ENCODE measurements at places on chromosomes 4 and X. TPM values are rescaled to one million over a fixed set of nuclear protein-coding genes. Genes with fewer than 3 reads are reported as not detected.

GRCh38 chr4:41136456-41136855 lies 77.9 kb downstream of the APBB2 start:
- peaks cover 3% of the 10 kb centered on the region for H3K36me3 ChIP-seq
- no peaks in the 10 kb centered on the region for H3K27me3 ChIP-seq
- no peak overlapping the region for H3K4me3 ChIP-seq
- DNase-seq = no peak

The TCEAL2 gene
- 15.1 TPM for total RNA-seq

GRCh38 chrX:142068365-142068764 lies 136.7 kb downstream of the MAGEC2 start:
- no peaks in the 10 kb centered on the region for H3K36me3 ChIP-seq
- no peaks in the 10 kb centered on the region for H3K27me3 ChIP-seq
- DNase-seq = no peak
- H3K4me3 ChIP-seq = no peak overlapping the region
- no peaks in the 10 kb centered on the region for H3K4me1 ChIP-seq
- no peak overlapping the region for H3K27ac ChIP-seq

The UGT8 gene
- 24.0 TPM for total RNA-seq

The XAGE2 gene
- not detected for total RNA-seq

The TCEAL6 gene
- total RNA-seq = not detected

DNA sequence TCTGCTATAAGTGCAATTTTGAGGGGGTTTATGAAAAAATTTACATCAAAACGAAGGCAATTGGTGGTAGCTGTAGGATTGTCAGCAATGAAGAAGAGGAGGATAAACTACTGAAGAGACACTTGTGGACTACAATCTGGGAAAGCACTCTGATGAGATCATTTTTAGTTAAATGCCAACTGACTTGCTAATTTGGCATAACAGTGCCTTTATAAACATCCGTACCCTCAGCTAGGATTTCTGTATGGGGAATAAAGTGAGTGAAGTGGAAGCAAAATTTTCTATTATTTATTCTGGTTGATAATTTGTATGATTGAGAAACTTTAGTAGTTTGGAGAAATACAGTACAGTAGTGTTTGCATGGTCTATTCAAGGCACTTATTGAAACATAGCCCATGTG lies 11.2 kb upstream of the GNRHR start:
- H3K27me3 ChIP-seq = no peaks in the 10 kb centered on the region
- H3K4me1 ChIP-seq = no peaks in the 10 kb centered on the region
- no peak overlapping the region for H3K4me3 ChIP-seq
- H3K36me3 ChIP-seq = no peaks in the 10 kb centered on the region

DNA sequence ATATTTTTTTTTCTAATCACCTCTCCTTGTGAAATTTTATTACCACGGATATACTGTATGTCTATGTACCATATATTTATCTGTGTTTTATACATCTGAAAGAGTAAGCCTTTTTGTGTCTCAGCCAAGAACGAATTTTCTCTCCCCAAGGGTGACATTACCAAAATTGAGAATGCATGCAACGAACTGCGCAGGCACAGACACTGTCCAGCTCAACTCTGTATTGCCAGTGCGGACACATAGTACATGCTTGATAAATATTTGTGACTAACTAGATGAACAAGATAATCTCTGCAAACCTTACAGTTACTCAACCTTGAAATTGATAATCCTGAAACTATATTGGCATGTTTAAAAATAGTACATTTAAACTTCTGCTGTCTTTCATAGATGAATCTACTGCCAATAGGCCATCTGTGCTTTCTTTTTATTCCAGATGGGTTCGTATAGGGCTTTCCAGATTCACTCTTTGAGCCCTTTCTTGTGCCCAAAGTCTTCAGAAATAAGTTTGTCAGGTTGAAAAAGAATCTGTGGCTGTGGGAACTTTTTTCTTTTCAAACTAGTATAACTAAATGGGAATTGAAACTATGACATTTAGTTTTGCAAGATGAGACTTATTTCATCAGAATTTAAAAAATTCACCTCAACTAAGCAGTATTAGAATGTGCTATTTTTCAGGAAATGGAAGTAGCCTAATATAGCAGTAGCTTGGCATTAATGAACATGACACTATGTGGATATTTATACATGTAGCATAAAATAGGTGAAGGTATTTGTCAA lies 38.9 kb downstream of the DTHD1 start:
- H3K36me3 ChIP-seq = 0 out of 2 replicates have a peak, but pooled peaks cover 2% of the 10 kb centered on the region
- no peak overlapping the region for H3K4me3 ChIP-seq
- H3K27ac ChIP-seq = no peak overlapping the region
- no peak for DNase-seq
- H3K4me1 ChIP-seq = no peaks in the 10 kb centered on the region
- no peaks in the 10 kb centered on the region for H3K27me3 ChIP-seq

The CXCL5 gene
- total RNA-seq = 11.4 TPM

- no peak overlapping the region for H3K4me3 ChIP-seq
- no peak overlapping the region for H3K27ac ChIP-seq
- H3K4me1 ChIP-seq = no peaks in the 10 kb centered on the region
- H3K27me3 ChIP-seq = no peaks in the 10 kb centered on the region
These were observed 183.8 kb downstream of the FBXO8 start for GRCh38 chr4:174099712-174100111.

DNA sequence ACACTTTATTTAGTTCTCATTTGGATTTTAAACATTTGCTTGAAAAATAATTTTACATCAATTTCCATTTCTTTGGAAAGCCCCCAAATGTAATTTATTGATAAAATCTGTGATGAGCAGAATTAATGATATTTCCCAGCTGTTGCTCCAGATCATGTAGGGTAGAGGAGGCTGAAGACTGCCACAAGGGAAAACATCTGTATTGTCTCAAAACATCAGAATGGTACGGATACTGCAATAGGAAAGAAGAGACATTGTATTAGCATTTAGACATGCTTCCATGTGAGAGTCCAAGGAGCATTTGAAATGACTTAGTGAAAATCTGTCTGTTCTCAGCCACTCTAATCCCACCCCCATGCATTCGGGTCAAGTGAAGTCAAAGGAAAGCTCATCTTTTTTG lies 14.4 kb downstream of the ADH1A start:
- no peak for DNase-seq
- no peaks in the 10 kb centered on the region for H3K36me3 ChIP-seq
- H3K27ac ChIP-seq = no peak overlapping the region
- H3K4me1 ChIP-seq = no peaks in the 10 kb centered on the region

- no peak overlapping the region for H3K4me3 ChIP-seq
- no peak overlapping the region for H3K27ac ChIP-seq
- H3K36me3 ChIP-seq = no peaks in the 10 kb centered on the region
- no peak for DNase-seq
These were observed 100.2 kb downstream of the TSPAN7 start for GRCh38 chrX:38661561-38661960.

- H3K27ac ChIP-seq = no peak overlapping the region
- H3K36me3 ChIP-seq = no peaks in the 10 kb centered on the region
- no peaks in the 10 kb centered on the region for H3K27me3 ChIP-seq
- no peak overlapping the region for H3K4me3 ChIP-seq
- H3K4me1 ChIP-seq = no peaks in the 10 kb centered on the region
These were observed 3.0 kb upstream of the ATP1B4 start for GRCh38 chrX:120358737-120359456.

DNA sequence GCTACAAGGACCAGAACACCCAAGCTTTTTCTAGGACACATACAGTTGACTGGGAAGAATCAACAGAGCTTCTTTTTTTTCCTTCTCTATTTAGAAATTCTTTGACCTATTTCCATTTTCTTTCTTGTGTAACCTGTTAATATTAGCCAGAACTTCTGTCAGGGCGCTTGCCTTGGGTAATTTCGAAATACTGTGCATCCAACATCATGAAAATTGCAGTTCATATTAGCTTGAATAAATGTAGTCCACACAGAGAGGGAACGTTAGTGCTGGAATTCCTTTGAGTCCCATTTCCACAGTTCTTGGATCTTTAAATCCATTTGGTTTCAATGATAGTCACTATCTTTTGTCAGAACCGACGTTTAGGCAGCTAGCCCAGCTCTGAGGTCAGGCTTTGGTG lies 141.8 kb downstream of the MXRA5 start:
- H3K27me3 ChIP-seq = no peaks in the 10 kb centered on the region
- DNase-seq = no peak
- no peak overlapping the region for H3K27ac ChIP-seq
- no peaks in the 10 kb centered on the region for H3K4me1 ChIP-seq
- H3K4me3 ChIP-seq = no peak overlapping the region
- H3K36me3 ChIP-seq = no peaks in the 10 kb centered on the region

GRCh38 chrX:48864210-48864609 lies 28.8 kb upstream of the PCSK1N start:
- no peak for DNase-seq
- H3K36me3 ChIP-seq = no peaks in the 10 kb centered on the region
- no peak overlapping the region for H3K4me3 ChIP-seq
- no peaks in the 10 kb centered on the region for H3K4me1 ChIP-seq

DNA sequence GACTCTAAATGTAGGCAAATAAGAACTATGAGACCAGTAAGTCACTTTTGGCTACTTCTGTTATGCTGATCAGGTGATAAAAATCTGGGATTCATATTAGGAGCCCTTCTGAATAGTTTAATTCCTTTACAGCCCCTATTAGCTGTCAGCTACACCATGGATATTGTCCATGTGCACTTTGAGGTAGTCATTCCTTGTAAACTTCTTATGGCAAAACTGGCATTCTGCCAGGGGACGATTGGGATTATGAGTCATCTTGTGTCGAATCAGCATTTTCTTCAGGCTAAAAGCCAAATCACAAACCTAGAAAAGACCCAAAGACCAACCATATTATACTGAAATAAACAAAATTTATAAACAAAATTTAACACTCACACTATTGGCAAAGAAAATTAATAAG lies 227.6 kb downstream of the PRDM5 start:
- H3K4me1 ChIP-seq = no peaks in the 10 kb centered on the region
- no peak overlapping the region for H3K4me3 ChIP-seq
- no peaks in the 10 kb centered on the region for H3K27me3 ChIP-seq
- no peaks in the 10 kb centered on the region for H3K36me3 ChIP-seq

DNA sequence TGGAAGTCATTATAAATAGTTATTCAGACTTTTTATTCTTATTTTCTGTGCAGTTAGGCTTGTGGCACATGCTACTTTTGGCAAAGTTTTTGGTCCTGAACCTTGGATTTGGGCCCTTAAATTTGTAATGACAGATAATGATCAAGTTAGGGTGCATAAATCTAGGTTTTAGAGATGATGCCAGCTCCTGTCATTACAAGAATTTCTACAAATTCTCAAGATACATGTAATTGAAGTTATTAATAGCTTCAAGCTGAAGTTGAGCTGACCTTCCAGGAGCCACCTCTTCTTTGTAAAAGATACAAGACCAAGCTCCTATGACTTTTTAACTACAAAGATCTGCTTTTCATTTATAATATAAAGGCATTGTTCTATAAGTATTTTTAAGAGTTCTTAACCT lies 255.6 kb upstream of the UGT8 start:
- H3K27me3 ChIP-seq = no peaks in the 10 kb centered on the region
- no peak overlapping the region for H3K4me3 ChIP-seq
- DNase-seq = no peak
- no peaks in the 10 kb centered on the region for H3K4me1 ChIP-seq
- no peak overlapping the region for H3K27ac ChIP-seq

- no peak overlapping the region for H3K27ac ChIP-seq
- no peaks in the 10 kb centered on the region for H3K36me3 ChIP-seq
- H3K27me3 ChIP-seq = no peaks in the 10 kb centered on the region
- no peak overlapping the region for H3K4me3 ChIP-seq
These were observed 46.9 kb downstream of the STK32B start for GRCh38 chr4:5098176-5098575.

GRCh38 chrX:23784470-23785331 lies 1.7 kb downstream of the SAT1 start:
- no peaks in the 10 kb centered on the region for H3K36me3 ChIP-seq
- H3K27me3 ChIP-seq = no peaks in the 10 kb centered on the region
- no peak for DNase-seq
- H3K4me1 ChIP-seq = no peaks in the 10 kb centered on the region
- H3K4me3 ChIP-seq = no peak overlapping the region

GRCh38 chr4:86934771-86935565 lies at the start of gene AFF1:
AFF1 (plus strand) TSS chr4:86935011; CDS start chr4:86948534, 13,523 bp downstream.
- DNase-seq = peak; percentile 81
- peak within 1 kb of the TSS; percentile 81 for H3K27ac ChIP-seq
- peaks cover 5% of the 10 kb centered on the region for H3K4me1 ChIP-seq
- no peaks in the 10 kb centered on the region for H3K27me3 ChIP-seq

DNA sequence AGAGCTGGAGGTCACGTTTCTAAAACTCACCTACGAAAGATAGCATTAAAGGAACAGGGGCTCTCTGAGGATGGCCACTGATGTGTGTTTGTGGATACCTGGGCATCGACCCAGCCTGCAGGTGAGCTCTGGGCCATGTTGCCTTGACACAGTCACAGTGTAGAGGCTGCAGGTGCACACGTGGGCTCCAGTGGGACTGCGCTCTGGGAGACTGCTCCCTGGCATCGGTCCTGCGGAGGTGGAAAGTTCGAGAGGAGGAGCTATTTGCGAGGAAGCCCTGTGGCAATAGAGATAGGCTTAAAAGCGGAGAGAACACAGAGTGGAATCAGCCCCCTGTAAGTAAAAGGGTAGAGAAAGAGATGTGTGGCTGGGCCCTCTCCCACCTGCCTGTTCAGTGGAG lies 12.3 kb upstream of the TADA2B start:
- H3K27me3 ChIP-seq = no peaks in the 10 kb centered on the region
- DNase-seq = no peak
- H3K27ac ChIP-seq = no peak overlapping the region

DNA sequence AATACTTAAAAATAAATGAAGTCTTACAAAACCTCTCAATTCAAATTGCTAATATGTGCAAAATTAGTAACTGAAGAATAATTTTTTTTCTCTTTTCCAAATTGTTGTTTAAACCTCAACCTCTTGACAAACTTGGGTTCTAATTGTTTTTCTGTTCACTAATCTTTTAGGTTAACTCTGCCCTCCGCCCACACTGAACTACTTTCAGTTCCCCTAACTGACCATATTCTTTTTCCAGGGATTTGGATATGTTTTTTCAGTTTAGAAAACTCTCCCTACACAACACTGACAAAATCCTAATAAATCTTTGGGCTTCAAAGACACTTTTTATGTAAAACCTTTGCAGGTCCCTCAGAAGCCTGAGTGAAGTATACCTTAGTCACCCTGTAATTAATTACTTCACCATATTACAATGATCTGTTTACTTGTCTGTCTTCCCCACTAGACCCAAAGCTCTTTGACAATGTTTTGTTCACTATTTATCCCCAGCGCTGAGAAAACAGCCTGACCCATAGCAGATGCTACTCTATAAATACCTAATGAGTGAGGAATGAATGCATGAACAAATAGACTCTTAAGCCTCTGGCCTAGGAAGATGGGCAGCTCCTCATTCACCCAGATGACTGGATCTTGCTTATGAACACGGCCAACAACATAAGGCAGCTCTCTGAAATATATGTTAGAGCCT lies 134.9 kb downstream of the MAML3 start:
- no peak for DNase-seq
- H3K27ac ChIP-seq = no peak overlapping the region
- no peaks in the 10 kb centered on the region for H3K36me3 ChIP-seq
- H3K4me3 ChIP-seq = no peak overlapping the region
- H3K4me1 ChIP-seq = no peaks in the 10 kb centered on the region

The FMR1NB gene
- not detected for total RNA-seq

The RBM47 gene
- 78.9 TPM for total RNA-seq

The RHOXF1 gene
- total RNA-seq = not detected

- no peaks in the 10 kb centered on the region for H3K36me3 ChIP-seq
- no peaks in the 10 kb centered on the region for H3K27me3 ChIP-seq
- no peaks in the 10 kb centered on the region for H3K4me1 ChIP-seq
- H3K27ac ChIP-seq = no peak overlapping the region
These were observed 404.8 kb downstream of the TLL1 start for GRCh38 chr4:166277853-166278252.

Measured in H1 (cell line).